ENCODE measurements at places on chromosomes 1 and 21.

DNA sequence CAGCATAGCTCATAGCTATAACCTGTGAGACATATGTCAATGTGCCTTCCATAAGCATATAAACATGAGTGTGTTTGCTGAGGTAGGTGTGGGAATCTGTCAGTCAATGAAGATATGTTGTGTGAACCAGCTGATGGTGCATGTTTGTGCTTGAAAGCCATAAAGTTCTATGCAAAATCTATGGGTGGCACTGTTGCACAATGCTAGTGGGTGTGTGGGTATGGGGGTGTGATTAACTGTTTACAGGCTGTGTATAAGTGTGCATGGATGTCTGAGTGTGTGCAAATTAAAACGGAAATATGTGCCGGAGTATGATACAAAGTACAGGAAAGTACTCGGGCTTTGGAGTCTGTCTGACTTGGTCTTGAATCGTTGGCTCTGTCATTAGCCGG lies 1.0 kb upstream of the ATP2B4 start:
- peak; percentile 27 for DNase-seq

GRCh38 chr1:207402744-207403143 lies 51.4 kb upstream of the CR2 start:
- DNase-seq = no peak

GRCh38 chr1:19405195-19405760 lies 80.1 kb downstream of the CAPZB start:
- no peak for DNase-seq

DNA sequence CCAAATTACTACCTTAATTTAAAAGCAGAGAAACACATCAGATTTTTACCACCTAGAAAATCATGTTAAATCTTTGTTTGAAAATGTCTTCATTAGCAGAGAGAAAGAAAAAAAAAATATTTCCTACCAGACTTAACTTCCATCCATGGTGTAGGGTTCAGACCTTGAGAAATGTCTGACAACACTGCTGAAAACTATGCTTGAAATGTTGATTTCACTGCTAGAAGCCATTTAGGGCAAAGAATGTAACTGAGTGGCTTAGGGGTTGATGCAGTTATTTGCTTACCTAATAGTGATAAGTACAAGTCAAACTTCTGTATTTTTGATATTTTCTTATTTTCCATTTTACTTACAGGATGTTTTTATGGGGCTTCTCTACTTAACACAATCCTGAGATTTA lies 495.6 kb upstream of the NEGR1 start:
- DNase-seq = no peak

- DNase-seq = no peak
Observed at GRCh38 chr1:237219751-237220642, 178.0 kb downstream of the RYR2 start.

- DNase-seq = no peak
Observed at GRCh38 chr1:209326076-209326475, 257.4 kb upstream of the CAMK1G start.

DNA sequence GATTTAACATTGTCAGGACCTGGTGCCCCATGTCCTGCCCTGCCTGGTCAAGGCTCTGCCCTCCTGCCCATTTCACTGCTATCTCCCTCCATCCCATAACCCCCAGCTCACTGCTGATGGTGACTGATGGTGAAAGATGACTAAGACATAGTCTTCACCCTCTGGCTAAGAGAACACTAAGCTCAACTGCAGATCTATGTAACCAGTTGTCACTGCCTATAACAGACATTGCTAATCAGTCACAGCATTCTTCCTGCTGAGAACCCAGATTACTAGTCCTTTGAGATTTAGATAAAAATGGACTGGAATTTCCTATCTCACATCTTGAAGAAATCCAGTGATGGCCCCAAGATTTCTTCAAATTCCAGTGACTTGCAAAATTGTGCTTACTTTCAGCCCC lies 8.0 kb upstream of the ZNF362 start:
- DNase-seq = no peak

DNA sequence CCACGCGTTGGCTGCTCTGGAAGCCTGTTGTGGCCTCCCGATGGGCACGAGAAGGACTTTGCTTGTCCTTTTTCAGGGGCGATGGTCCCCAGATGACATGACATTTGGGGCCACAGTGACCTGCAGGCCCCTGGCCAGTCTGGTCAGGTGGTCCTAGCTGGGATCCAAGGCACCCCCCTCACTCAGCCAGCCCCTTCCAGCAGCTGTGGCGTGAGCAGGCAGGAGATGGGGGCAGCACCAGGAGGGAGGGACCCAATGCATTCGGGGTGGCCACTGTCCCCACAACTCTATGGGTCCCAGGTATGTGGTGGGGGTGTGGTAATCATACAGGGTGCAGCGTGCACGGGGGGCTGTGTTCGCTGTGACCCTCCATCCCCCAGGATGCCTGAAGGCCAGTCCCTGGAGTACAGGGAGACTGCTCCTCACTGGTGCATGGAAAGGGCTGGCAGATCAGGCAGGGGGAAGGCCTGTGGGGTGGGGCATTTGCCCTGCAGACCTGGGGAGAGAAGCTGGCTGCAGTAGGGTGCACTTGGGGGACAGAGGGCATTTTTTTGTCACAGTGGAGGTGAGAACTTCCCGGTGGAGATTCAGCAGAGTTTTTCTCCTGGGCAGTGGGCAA lies 31.7 kb downstream of the WNT3A start:
- no peak for DNase-seq

GRCh38 chr1:162994921-162995320 lies 74.2 kb upstream of the RGS4 start:
- no peak for DNase-seq

Measured in stimulated activated CD4-positive, alpha-beta T cell treated with anti-CD3 and anti-CD28 coated beads, TNF-alpha, amount 100 ng/mL, for 24 hours (primary cell).